A172 (cell line): ENCODE measurements at places on chromosomes 6 and 20. TPM values are rescaled to one million over a fixed set of nuclear protein-coding genes. Genes with fewer than 3 reads are reported as not detected.

HLA-DOA gene
- not detected in 2 replicates for total RNA-seq

KCNB1 gene
- 0.31 and 0.41 TPM in 2 replicates for total RNA-seq

LEMD2 gene
- 48.8 and 50.8 TPM in 2 replicates for total RNA-seq

LY6G6D gene
- total RNA-seq, result not detected in 2 replicates

OPN5 gene
- not detected in 2 replicates for total RNA-seq

ATAT1 gene
- 2.4 and 5.9 TPM in 2 replicates for total RNA-seq

F13A1 gene
- not detected in 2 replicates for total RNA-seq

TAAR2 gene
- not detected in 2 replicates for total RNA-seq

KIZ gene
- total RNA-seq, result 17.0 and 20.7 TPM in 2 replicates

BPIFB6 gene
- total RNA-seq, result not detected in 2 replicates

- peak; percentile 16 for DNase-seq
Observed at GRCh38 chr6:129567374-129567773, 142.6 kb downstream of the ARHGAP18 start.

GRCh38 chr6:158467923-158468322 is 92.0 kb upstream of the TMEM181 start:
- no peak for DNase-seq

- DNase-seq, result peak; percentile 75
Observed at GRCh38 chr20:62675156-62675876, 33.0 kb downstream of the SLCO4A1 start.

DNA sequence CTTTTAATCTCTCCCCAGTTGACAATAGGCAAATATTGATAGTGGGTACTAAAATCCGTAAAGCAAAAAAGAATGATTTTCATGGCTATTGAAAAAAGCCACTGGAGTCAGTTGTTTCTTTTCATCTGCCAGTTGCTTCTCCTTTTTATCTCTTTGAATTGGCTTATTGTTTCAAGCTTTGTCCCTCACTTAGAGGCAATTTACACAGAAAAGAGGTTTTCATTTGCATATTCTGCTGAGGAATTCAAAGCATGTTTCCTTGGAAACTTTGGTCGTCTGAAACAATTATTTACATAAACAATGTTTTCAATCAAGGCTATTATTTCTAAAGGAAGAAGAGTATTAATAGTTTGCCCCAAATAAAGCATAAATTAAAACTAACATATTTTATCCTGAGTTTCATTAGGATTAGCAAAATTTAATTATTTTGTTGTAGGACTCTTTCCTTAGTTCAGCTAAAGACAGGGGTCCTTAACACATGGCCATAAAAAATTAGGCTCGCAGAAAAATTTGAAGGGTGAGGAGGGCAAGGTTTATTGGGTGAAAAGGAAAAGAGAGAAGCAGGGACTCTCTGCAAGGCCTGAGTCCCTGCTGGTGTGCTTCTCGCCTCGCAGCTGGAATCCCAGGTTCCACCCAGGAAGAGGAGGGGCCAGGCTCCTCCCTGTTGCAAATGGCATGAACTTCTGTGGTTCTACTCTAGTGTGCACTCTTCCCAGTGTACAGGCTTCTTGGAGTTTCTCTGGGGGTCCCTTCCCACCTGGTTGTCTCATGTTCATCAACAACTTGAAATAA is 138.8 kb upstream of the LAMA2 start:
- DNase-seq, result no peak

- DNase-seq, result no peak
Observed at GRCh38 chr20:40654876-40655275, 34.2 kb downstream of the MAFB start.

DNA sequence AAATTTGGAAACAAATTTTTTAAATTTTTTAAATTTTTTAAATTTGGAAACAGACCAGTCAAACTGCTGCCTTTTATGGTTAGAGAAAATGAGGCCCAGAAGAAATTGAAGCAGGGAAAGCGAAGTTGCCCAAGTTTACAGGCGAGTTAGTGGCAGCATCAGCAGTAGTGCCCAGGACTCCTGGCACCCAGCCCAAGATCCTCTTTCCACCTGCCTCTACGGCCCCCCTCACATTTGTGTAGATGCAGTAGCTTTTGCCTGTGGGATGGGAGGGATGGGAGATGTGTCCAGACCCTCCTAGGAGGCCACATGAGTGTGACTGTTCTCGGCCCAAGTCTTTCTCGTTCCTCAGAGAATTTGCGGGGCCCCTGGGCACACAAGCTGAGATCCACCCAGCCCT is 49.8 kb downstream of the HNF4A start:
- DNase-seq, result no peak

GRCh38 chr6:84449220-84449619 is 221.8 kb upstream of the CEP162 start:
- no peak for DNase-seq

DNA sequence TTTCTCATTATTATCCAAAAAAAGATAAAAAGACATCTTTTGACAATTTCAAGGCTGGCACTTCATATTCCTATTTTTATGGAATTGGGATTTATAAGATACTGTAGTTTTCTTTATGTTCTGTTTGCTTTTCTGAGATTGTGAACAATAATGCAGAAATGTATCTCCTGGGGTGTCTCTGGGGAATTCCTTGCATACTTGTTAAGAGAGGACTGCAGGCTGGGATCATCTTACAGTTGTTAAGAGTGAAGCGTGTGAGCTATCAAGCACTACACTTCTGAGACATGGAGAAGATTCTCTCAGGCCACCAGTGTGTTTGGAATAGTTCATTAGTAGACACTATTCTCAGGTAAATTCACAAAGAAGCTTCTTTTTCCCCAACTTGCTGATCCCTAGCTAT is 963.3 kb upstream of the GJE1 start:
- DNase-seq, result peak; percentile 2

DNA sequence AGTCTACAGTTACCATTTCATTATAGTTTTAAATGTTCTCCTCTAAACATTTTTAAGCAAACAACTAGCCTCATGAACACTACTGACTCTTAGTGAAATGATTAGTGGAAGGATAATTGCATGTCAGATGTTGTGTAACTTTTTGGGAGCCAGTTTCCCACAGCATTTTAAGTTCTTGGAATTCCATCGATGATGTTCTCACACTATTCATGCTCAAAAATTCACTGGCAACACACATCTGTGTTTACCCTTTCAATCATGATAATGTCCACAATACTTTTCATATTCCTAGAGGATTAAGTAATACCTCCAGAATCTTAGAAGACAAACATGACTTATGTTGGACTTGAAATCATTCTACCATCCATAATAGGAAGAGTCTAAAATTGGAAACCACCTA is 678.1 kb upstream of the ID4 start:
- DNase-seq, result no peak

- DNase-seq, result no peak
Observed at GRCh38 chr6:36798852-36799251, 40.4 kb downstream of the CPNE5 start.

DNA sequence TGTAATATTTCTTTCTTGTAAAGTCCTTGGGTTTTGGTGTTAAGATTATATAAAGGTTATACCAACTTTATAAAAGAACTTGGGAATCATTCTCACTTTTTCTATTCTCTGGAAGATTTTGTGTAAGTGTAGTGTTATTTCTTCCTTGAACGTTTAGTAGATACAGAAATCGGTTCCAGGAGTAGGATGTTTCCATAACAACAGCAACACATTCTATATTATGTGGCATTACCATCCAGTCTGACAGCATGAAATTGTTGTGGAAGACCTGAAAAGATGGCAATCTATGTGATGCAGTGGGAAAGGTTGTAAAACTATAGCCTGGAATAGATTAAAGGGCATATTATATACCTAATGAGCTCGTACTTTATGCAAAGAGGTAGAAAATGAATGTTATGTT is 13.8 kb downstream of the ECT2L start:
- no peak for DNase-seq

DNA sequence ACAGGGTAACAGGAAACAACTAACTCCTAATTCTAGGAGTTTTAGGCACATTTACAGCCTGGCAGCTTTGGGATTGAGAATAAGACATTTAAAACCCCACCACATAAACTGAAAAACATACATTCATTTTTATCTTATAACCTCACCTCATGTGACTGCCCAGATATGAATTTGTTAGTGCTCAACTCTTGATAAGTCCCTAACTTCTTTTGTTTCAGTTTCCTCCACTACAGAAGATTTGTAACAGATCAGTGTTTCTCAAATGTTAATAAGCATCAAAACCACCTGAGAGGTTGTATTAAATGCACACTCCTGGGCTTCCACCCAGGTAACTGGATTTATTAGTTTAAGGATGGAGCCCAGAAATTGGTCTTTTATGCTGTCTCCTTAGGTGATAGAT is 190.1 kb upstream of the ARID1B start:
- DNase-seq, result no peak

DNA sequence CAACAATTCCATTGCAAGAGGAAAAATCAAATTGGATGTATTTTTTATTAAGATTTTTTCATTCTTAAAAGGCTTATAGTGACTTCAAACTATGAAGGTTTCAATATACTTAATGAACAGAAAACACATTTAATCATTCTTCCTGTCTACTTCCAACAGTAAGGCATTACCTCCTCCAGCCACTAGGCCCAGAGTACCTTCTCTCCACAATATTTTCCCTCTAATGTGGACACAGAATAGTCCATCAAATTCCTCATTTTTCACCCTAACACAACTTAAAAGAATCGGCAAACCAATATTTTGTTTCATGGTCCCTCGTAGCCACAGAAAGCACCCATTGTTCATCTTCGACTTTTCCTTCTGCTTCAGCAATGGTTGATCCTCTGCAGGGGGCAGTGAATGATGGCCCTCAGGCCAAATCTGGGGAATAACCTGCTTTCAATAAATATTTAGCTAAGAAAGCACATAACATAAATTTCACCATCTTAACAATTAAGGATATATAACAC is 335.4 kb upstream of the ID4 start:
- DNase-seq, result no peak

DNA sequence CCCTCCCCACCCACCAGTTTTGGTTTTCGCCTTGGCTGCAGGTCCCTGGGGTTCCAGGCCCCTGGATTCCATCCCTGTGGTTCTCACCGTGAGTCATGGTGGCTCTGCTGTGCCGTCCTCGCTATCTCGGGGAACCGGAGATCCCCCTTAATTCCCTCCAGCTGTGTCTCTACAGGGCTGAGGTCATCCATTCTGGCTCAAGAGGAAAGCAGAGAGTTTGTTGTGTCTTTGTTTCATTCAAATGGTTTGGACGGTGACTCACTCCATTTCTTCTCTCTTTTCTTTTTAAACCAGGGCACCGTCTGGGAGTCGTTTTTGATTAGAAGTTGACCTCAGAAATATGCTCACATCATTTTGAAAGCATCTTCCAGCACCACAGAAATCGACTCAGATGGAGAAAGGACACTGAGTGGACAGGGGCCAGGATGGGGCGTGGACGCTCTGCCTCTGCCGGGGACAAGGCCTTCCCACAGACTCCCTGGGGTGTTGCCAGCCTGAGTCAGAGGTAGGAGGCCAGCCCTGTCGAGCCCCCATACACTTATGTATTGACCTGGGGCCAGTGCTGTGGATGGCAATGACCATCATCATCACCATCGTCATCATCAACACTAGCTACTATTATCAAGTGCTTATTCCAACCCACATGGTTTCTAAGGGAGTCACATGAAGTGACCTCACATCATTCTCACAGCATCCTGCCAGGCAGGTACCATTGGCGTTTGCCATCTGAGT is 176.2 kb downstream of the NFATC2 start:
- peak; percentile 100 for DNase-seq

GRCh38 chr6:5624256-5624655 is 362.9 kb downstream of the FARS2 start:
- no peak for DNase-seq

GRCh38 chr6:48825501-48826151 is 637.4 kb downstream of the MMUT start:
- peak; percentile 51 for DNase-seq

DNA sequence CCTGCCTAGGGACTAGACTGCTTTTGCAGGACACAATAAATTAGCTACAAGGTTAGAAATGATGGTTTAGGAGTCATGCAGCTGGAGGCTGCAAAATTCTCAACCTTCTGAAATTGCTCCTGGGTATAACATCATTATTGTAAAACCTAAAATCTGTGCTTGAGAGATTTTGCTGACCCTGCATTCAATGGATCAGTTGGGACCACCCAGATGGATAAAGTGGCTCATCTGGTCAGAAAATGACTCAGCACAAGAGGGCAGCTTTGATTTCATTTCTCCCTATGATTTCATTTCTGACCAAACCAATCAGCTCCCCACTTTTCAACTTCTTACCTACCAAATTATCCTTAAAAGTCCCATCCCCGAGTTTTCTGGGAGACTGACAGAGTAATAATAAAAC is 367.3 kb upstream of the AGPAT4 start:
- DNase-seq, result no peak

- peak; percentile 42 for DNase-seq
Observed at GRCh38 chr6:71393471-71393870, 104.9 kb downstream of the OGFRL1 start.

- no peak for DNase-seq
Observed at GRCh38 chr6:30513451-30513850, 24.1 kb downstream of the HLA-E start.

DNA sequence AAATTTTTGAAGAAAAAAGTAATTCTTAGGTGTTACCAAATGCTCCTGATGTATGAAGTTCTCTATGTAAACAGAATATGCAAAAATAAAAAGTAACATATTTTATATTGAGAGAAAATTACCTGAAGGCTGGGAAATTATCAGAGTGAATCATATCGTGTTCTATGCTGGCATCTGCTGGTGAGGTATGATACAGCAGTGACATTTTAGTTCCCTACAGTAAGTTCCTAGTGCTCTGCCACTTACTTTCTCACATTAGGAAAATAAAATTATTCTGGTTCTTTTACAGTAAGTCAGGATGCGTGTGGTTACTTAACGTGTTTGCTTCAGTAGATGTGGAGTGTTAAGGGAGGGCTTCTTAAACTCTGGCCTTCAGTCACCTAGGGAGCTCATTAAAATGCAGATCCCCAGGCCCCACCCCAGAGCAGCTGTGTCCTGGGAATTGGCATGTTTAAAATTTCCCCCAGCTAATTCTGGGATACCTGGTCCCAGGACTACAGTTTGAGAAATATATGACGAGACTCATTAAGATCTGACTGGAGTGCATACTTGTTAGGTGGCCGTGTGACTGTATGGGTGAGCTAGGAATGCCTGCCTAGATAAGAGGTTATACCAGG is 3.2 kb downstream of the ACTR5 start:
- DNase-seq, result peak; percentile 38

GRCh38 chr20:34948030-34948429 is 7.6 kb downstream of the GSS start:
- no peak for DNase-seq

DNA sequence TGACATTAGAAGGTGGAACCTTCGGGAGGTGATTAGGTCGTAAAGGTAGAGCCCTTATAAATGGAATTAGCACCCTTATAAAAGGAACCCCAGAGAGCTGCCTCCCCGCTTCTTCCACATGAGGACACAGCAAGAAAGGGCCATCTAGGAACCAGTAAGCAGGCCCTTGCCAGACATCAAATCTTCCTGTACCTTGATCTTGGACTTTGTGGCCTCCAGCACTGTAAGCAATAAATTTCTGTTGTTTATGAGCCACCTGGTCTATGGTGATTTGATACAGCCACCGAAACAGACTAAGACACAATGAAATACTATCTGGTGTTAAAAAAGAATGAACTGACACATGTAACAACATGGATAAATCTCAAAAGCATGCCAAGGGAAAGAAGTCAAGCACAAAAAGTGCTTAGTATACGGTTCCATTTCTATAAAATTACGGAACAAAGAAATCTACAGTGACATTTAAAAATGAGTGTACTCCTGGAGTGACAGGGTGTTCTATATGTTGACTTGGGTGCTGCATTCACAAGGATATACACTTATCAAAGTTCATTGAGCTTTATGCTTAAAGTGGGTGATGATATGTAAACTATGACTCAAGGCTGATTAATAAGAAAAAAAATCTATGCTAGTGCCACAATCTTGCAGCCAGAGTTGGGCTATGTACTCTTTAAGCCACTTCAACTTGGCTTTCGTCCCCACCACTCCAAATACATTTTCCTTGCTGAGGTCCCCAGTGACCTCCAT is 18.4 kb downstream of the SERPINB1 start:
- no peak for DNase-seq
